ENCODE measurements at places on chromosomes 2 and 18. TPM values are rescaled to one million over a fixed set of nuclear protein-coding genes. Genes with fewer than 3 reads are reported as not detected.

The CNDP1 gene
- total RNA-seq, result not detected

The TCF7L1 gene
- not detected for total RNA-seq

The KRCC1 gene
- total RNA-seq, result 7.1 TPM

The DYNAP gene
- total RNA-seq, result not detected

The NYAP2 gene
- not detected for total RNA-seq

The C2orf66 gene
- not detected for total RNA-seq

The BIN1 gene
- 103 TPM for total RNA-seq

- DNase-seq, result no peak
These were observed 92.2 kb downstream of the TGFA start for GRCh38 chr2:70461414-70461813.

DNA sequence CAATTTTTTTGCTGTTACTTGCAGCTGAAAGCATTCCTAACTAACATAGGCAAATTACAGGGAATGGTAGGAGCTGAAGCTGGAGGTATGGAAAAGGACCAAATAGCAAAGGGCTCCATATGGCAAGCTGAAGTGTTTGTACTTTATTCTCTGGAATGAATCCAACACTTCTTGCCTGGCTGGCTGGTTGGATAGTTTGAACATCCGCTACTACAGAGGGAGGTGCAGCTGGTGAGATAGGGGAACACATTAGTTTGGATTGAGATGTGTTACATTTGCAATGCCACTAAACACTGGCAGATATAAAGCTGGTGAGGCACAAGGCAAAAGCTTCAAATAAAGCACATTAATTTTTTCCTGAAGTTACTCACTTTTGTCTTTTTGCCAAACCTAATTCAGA lies 291.5 kb downstream of the SP3 start:
- DNase-seq, result no peak

- DNase-seq, result no peak
These were observed 45.9 kb downstream of the RPIA start for GRCh38 chr2:88737385-88737784.

DNA sequence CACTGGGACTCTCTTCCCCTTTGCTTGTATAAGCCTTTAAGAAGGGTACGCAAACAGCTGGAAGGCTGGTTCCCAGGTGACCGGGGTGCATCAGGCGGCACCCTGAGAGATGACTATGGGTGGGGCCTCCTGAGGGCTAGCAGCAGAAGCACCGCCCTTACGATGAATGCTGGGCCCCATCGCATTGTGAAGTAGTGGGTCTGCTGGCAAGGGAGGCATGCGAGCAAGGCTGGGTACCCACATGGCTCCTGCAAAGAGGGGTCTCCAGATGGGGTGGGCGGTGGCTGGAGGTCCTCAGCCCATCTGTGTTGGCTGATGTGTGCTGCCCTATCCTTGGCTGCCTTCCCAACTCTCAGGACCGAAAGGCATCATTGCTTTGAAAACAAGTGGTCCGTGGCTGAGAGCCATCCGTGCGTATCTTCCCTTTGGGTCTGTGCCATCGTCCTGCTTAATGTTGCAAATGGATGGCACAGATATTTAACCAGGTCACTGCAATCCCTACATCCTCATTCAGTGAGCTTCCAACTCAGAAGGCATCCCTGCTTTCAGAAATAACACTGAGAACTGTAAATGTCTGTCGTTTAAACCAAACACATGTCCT lies 83.5 kb upstream of the GPC1 start:
- DNase-seq, result no peak

- no peak for DNase-seq
These were observed 108.1 kb downstream of the CTIF start for GRCh38 chr18:48646976-48647375.

- DNase-seq, result no peak
These were observed 10.8 kb downstream of the DLGAP1 start for GRCh38 chr18:4444306-4444705.

DNA sequence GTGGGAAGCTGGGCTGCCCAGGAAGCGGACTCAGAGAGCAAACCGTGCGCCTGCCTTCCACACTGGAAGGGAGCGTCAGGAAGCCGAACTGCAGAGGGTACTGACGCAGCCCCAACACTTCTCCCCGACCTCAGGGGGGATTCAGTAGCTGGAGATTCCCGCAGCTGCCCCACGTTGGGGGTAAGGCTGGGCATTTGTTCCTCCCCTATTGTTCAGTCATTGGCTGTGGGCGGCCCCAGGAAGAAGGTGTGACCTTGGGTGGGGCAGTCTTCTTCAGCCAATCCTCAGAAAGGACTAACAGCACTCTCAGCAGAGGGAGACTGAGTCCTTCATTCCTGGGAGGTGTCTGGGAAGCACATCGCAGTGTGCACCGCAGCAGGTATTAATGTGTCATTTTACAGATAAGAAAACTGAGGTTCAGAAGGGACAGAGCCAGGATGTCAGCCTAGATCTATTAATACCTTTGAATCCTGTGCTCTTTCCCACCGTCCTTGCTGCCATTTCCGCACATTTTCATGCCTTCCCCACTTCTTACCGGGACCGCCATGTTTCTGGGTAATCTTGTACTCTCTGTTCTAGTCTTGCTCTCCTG lies 12.1 kb upstream of the C18orf32 start:
- DNase-seq, result no peak

- no peak for DNase-seq
These were observed 29.1 kb downstream of the FAM178B start for GRCh38 chr2:96957244-96957643.

- no peak for DNase-seq
These were observed 14.5 kb upstream of the KIF1A start for GRCh38 chr2:240834377-240834975.

- DNase-seq, result no peak
These were observed 295.4 kb upstream of the CRIM1 start for GRCh38 chr2:36060133-36060532.

DNA sequence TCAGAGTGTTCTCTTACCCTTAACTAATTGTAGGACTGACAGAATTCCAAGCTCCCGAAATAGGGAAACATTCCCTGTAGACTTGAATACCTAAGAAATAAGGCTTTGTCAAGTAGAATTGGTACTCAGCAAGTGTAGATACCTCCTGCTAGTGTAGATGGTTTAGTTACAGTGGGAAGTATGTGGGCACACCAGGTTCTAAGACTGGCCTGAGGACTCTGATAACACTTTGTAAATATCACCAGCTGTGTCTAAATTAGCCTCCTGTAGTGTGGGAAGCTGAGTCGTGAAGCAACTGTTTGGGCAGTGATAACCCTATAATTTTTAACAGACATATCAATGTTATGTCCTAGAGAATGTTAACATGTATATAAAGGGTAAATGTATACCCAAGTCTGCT lies 304.5 kb downstream of the SLC8A1 start:
- DNase-seq, result no peak

GRCh38 chr18:57775937-57776336 lies 27.2 kb downstream of the ATP8B1 start:
- no peak for DNase-seq

DNA sequence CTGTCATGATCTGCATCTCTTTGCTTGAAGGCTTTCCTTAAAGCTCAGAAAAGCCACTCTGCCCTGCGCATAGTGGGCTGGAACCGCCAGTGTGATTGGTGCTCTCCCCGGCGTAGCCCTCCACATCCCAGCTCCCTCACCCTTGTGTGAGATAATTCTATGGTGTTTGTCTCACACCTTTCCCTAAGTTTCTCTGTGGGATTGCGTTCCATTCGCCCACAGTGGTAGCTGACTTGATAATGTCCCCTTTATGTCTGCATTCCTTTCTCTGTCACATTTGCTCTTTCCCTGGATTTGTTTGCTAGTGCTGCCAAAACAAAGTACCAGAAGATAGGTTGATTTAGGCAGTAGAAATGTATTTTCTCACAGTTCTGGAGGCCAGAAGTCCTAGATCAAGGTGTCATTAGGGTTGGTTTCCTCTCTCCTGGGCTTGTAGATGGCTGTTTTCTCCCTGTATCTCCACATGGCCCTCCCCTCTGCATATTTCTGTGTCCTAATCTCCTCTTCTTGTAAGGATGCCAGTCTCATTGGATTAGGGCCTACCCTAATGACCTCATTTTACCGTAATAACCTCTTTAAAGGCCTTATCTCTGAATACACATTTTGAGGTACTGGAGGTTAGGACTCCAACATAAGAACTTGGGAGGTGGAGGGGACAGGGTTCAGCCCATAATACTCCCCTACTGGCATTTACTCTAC lies 7.4 kb upstream of the TMEM87B start:
- no peak for DNase-seq

DNA sequence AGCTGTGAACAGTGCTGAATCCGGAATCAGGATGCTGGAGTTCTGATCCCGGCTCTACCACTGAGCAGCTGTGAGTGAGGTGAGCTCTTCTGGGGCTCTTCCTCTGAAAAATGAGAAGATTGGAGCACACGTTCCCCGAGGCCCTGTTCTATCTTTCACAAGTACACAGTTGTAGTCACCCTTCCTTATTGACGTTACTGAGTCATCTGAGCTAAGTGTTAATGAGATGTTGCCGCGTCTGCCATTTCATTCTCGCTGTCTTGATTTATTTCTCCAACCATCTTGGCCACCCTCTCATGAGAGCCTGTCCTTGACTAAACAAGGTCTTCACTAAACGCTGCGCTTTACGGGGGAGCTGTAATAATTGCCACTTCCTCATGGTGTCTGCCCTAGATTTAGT lies 31.9 kb upstream of the EFR3B start:
- no peak for DNase-seq

- no peak for DNase-seq
These were observed 9.0 kb downstream of the PRKAG3 start for GRCh38 chr2:218822622-218823021.

- DNase-seq, result no peak
These were observed 22.0 kb downstream of the KATNAL2 start for GRCh38 chr18:46939337-46939963.

DNA sequence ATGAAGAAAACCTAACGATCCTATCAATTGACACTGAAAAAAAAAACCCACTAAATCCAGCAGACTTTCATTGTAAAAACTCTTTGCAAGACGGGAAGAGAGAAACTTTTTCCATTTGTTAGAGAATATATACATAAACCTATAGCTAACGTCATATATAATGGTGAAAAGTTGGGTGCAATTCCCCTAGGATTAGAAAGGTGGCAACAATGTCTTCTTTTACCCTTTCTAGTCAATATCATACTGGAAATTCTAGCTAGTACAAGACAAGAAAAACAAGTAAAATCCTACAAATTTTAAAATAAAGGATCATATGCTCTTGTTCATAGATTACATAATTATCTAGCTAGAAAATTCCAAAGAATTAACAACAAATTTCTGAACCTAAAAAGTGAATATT lies 1596.5 kb upstream of the LRRTM1 start:
- no peak for DNase-seq

GRCh38 chr2:199984159-199984558 lies 28.8 kb downstream of the MAIP1 start:
- DNase-seq, result no peak

DNA sequence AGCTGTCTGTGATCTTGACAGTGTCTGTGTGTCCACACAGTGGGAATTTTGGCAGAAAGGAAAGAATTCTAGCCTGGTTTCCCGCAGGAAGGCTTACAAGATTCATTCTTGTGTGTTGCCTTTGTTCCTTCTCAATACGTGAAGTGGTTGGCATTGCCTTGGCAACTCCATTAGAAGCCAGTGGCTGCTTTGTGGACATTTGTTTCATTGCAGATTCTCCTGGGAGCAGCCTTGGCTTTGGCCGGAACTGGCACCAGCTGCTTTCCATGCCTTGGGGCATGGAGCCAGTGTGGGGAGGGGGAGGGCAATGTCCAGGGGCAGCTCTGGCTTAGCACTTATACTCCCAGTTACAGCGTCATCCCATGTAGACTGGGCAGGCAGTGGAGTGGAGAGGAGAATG lies 39.4 kb downstream of the KIF5C start:
- no peak for DNase-seq

- no peak for DNase-seq
These were observed 1339.0 kb downstream of the LRP1B start for GRCh38 chr2:140791802-140792201.

DNA sequence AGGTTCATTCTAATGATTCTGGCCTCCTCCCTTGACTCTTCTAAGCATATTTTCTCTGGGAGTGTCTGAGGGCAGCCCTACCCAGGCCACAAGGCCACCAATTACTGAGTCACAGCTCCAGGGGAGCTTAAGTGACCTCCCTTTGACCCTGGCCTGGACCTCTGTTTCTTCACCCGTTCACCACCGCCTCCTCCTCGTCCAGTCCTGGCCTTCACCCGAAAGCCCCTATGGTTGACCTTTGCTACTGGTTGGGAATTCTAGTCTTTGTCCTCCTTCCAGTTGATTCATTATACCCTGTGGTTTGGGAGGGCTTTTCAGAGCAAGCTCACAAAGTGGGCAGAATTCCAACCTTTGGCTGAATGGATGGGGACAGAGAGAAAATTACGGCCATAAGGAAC lies 72.6 kb downstream of the NRP2 start:
- DNase-seq, result no peak
